ENCODE measurements at places on chromosomes 5 and 9. TPM values are rescaled to one million over a fixed set of nuclear protein-coding genes. Genes with fewer than 3 reads are reported as not detected.

DNA sequence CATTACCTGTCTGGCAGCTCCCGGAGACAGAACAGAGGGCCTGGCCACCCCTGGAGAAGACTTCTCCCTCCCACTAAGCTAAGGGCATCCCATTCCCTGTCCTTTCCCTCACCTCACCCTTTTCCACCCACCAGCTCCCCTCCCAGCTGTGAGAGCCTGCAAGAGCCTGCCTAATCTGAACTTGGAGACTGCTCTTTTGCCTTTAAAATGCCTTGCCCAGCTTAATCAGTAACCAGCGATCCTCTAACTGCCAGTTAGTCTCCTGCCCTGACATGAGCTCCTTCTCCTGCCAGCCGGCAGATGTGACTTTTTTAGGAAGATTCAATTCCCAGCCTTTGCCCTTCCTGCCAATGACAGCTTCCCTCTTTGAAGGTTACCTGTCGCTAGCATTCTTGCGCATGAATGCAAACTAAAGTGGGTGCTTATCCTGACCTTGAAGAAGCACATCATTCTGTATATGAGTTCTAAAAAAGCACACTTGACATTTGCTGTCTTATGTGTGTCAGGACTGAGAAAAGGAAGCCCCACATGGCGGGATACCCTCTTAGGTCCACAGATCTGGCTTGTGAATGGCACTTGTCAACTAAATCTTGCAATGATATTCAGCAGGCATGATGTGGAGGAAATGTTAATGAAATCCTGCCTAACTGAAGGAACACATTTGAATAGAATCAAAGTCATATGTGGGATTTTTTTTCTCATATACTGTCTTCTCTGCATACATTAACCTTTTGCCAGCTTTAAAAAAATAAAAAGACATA lies 411.2 kb upstream of the SLC30A5 start:
- DNase-seq = no peak

DNA sequence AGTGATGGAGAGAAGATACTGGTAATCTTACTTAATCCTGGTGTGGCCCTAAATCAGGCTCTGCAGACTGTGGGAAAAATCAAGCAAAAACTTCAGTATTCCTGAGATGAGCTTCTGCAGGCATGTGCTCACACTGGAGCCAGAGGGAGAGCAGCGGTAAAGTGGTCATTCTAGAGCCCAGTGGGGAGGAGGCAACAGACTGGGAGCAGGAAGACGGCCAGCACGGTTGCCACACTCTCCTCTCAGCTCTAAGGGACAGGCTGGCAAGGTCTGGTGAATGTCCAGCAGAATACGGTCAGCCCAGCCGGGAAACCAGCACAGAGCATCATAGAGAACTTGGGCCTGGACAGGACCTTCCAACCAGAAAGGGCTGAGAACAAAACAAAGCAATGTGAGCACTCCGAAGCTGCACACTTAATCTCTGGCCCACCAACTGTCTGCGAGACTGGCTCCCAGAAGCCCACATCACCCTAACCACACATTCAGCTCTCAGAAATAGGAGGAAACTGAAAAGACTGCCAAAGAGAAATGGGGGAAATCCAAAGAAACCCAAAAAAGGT lies 30.3 kb downstream of the MED27 start:
- DNase-seq = no peak

GRCh38 chr5:32299059-32299677 lies 13.6 kb downstream of the MTMR12 start:
- no peak for DNase-seq

- peak; percentile 81 for DNase-seq
These were observed 7.8 kb downstream of the EXOSC2 start for GRCh38 chr9:130701059-130702022.

Gene HK3
- polyA plus RNA-seq = not detected
